Adrenal gland (tissue), 19 donors: ENCODE measurements at places on chromosomes 5 and 9.

DNA sequence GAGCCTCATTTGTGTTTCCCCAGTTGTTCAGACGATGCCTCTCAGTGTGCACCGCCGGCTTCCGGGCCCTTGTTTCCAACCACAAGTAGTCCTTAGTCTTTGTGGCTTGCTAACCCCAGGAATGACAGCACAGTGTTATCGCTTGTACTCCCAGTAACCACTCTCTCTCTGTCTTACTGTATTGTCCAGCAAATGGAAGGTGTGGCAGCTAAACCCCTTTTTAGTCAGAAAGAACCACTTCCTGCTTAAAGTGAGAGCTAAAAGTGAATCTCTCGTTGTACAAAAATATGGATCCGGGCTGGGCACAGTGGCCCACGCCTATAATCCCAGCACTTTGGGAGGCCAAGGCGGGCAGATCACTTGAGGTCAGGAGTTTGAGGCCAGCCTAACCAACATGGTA, 61.3 kb downstream of the ENC1 start:
- no peak for DNase-seq
- H3K4me1 ChIP-seq = no peaks in the 10 kb centered on the region
- no peak overlapping the region for H3K4me3 ChIP-seq
- no peak overlapping the region for H3K27ac ChIP-seq
- no peaks in the 10 kb centered on the region for H3K27me3 ChIP-seq

GRCh38 chr9:114860187-114860586, 54.3 kb upstream of the TNFSF15 start:
- no peaks in the 10 kb centered on the region for H3K27me3 ChIP-seq
- H3K4me1 ChIP-seq = peaks cover 4% of the 10 kb centered on the region
- no peak overlapping the region for H3K4me3 ChIP-seq
- H3K27ac ChIP-seq = no peak overlapping the region
- no peak for DNase-seq

- peak overlapping the region; percentile 98 for H3K27ac ChIP-seq
- no peaks in the 10 kb centered on the region for H3K27me3 ChIP-seq
- peaks cover 18% of the 10 kb centered on the region for H3K4me1 ChIP-seq
Observed at GRCh38 chr9:6758248-6758497, 400 bp downstream of the KDM4C start.

GRCh38 chr5:118989816-118990215, 1.5 kb upstream of the DTWD2 start:
- H3K36me3 ChIP-seq = no peaks in the 10 kb centered on the region
- DNase-seq = no peak
- no peak overlapping the region for H3K4me3 ChIP-seq
- no peaks in the 10 kb centered on the region for H3K27me3 ChIP-seq

GRCh38 chr5:22390888-22391287, 462.3 kb downstream of the CDH12 start:
- H3K27ac ChIP-seq = no peak overlapping the region
- no peaks in the 10 kb centered on the region for H3K4me1 ChIP-seq
- no peak overlapping the region for H3K4me3 ChIP-seq
- no peak for DNase-seq
- H3K27me3 ChIP-seq = no peaks in the 10 kb centered on the region

DNA sequence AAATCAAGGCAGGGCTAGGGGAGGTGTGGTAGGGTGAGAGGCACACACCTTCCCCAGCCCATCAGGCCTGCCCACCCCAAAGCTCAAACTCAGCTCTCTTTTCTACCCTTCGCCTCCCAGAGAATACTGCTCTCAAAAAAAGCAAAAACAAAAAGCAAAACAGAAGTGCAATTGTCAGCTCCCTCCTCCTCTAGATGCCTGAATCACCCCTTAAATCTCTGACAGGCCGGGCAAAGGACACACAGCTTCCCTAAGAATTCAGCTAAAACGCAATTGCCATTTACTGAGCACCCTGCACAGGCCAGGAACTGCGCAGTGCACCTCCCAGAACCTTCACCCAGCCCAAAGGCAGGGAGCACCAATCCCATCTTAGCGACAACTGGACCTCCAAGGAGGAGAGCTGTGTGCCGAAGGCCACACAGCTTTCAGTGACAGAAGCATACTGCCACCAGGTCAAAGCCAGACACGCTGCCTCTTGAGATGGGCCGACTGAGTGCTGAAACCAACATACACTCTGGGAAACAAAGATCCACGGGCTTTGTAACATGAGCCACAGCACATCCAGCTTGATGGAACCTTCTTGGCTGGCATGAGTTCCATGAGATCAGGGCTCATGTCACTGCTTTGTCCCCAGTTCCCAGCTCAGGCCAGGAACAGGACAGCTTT, 53.4 kb upstream of the STXBP1 start:
- peak overlapping the region; percentile 94 for H3K27ac ChIP-seq
- no peaks in the 10 kb centered on the region for H3K27me3 ChIP-seq
- no peak for DNase-seq
- H3K4me1 ChIP-seq = peaks cover 76% of the 10 kb centered on the region
- peaks cover 14% of the 10 kb centered on the region for H3K36me3 ChIP-seq
- no peak overlapping the region for H3K4me3 ChIP-seq
